ENCODE measurements at places on chromosomes 2 and 18.

DNA sequence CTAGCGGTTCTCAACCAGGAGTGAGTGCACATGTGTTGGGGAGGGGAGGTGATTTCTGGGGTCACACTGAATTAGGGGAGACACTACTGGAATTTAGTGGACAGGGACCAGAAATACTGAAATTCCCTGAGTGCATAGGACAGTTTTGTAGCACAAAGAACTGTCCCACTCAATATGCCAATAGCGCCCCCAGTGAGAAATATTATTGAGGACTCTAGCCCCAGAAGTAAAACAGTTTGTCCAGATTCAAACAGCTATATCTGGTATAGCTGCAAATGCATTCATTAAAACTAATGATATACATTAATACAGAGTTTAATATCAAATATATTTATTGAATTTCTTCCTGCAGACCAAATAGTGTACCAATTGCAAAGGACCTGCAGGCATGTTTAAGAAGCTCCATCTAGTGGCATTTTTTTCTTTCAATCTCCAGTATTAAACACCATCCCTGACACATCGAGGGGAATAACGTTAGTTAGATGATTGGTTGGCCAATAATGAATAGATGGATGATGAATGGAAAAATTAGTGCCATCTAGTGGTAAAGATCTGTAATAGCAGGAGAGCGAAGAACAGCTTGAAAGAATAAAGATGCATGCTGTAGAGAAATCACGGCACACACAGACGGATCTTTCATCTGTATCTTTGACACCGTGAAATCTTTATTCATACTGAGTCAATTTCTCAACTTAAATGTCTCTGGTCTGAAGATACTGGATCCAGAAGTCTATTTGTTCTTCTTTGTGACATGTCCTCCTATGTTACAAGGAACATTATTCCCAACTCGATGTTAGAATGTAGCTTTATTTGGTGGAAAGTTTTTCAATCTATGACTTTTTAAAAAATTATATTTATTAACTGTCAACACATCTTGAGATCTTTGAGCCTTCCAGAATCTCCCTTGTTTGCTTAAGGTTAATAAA is 62.5 kb downstream of the DHRS9 start:
- DNase-seq, result peak; percentile 60

GRCh38 chr2:226661789-226662545 is 137.7 kb downstream of the IRS1 start:
- DNase-seq, result no peak

- DNase-seq, result no peak
Measured at GRCh38 chr18:14747513-14748474, at the start of gene ANKRD30B. TSS of gene ANKRD30B (plus strand) at chr18:14748172. CDS start at chr18:14748420, 248 bp downstream.

- no peak for DNase-seq
Measured at GRCh38 chr2:16400127-16400623, 265.5 kb downstream of the CYRIA start.

DNA sequence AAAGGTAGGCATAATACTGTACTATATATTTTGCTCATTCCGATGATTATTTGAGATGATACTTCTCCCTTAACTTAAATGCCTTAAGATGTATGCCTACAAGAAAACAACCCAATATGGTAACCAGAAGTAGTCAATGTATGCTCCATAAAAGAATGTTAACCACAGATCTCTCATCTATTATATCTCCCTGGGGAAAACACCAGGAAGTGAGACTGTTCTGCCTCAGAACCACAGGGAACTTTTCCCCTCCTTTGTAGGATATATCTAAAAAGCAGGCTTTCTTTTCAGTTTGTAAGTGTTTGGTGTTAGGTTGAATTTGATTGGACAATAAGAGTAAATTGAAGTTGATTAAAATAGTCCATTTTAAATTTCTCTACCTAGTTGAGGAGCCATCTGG is 1160.5 kb upstream of the NXPH2 start:
- DNase-seq, result no peak

DNA sequence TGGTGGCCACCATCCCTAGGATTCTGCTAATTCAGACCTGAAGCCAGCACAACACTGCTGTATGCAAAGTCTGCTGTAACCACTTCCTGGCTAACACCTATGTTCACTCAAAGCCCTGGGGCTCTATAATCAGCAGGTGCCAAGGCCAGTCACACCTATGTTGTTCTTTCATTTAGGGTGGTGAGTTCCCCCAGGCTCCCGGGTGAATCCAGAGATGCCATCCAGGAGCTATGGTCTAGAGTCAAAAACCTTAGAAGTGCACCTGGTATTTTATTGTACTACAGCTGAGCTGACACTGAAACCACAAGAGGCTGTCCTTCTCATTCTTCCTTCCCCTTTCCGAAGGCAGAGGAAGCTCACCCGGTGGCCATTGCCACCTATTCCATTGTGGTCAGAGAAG is 46.2 kb upstream of the CCDC141 start:
- DNase-seq, result no peak

GRCh38 chr2:6845312-6845711 is 20.4 kb downstream of the CMPK2 start:
- DNase-seq, result no peak

- DNase-seq, result no peak
Measured at GRCh38 chr2:5937851-5938565, 245.8 kb downstream of the SOX11 start.

- no peak for DNase-seq
Measured at GRCh38 chr2:138649571-138649970, 130.6 kb downstream of the NXPH2 start.

- DNase-seq, result no peak
Measured at GRCh38 chr2:23801396-23801795, 125.5 kb downstream of the ATAD2B start.

DNA sequence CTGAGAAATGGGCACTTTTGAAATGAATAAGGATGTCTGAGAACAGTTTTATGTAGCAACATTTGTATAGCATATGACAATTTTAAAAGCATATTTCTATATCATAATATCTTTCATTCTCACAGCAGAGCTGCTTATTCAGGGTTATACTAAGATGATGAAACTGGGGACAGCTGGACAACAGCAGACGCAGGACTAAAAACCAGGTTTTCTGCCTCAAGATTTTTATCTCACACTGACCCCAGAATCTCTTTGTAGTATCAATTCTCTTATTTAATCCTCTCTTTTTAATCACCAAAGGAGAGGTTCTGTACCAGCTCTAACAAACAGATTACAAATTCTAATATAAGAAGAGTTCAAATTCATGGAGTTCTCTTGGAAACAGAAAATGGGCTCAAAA is 74.2 kb upstream of the TFCP2L1 start:
- DNase-seq, result no peak

DNA sequence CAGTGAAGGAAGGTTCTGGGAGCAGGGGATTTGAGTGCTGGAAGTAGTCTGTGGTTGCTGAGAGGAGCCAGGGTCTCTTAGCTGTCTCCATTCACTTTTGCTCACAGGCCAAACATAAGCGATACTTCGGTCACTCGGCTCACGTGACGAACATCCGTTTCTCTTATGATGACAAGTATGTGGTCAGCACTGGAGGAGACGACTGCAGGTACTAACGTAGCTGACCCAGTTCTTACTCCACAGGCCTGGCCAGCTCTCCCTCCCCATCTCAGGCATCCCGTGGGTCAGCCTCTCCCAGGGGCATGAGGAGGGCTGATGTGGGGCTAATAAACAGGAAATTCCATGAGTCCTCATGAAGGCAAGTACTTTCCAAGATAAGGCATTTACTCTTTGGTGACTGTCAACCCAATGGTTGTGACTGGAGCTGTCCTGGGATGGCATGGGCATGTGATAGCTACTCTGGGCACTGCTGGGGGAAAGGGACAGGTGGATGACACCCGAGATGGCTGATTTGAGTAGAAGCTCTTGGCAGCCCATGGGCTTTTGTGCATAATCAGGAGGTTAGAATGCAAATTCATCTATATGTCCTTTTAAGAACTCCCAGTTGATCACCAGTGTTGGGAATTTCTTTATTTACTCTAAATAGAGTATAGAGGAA is 81.6 kb downstream of the RTN4 start:
- DNase-seq, result no peak

DNA sequence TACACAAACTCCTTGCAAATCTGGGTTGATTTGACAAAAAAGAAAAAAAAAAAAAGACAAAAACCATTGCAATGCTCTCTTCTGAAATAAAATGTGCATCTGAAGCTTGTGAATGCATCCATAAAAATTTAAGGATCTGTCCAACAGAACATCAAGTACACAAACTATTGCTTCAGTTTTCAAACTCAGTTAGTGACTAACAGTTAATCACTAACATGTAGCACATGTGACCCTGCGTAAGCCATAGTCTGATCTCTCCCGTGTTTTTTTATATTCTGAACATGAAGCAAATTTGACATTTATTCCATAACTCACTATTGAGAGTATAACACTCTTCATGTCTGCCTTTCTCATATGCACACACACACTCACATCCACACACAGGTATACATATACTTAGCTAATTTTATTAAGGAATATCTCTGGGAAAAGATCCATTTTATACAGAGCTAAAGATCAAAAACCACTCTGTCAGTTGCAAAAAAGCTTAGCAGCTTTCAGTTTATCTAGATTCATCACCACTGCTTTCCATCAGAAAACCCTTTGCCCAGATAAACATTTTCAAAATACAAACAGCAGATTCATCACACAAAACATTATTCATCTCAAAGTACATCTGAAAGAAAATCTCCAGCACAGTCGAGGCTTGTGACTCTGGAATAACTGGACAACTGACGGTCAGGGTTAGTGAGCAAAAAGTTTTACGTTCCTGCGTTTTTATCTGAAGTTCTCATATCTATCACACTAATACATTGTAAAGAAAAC is 1000.4 kb upstream of the ACVR2A start:
- no peak for DNase-seq

DNA sequence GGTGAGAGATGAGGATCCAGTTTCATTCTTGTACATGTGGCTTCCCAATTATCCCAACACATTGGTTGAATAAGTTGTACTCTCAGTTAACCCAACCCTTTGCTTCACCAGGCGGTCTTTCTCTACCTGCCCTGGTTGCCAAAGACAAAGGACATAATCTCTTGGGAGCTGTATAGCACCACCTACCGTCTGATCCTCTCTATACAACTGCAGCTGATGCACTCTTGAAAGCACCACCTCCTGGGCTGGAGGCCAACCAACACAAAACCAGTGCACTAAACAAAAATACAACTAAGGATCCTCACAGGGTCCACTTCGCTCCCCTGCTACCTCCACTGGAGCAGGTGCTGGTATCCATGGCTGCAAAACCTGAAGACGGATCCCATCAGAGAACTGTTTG is 473.6 kb upstream of the NRXN1 start:
- DNase-seq, result no peak

DNA sequence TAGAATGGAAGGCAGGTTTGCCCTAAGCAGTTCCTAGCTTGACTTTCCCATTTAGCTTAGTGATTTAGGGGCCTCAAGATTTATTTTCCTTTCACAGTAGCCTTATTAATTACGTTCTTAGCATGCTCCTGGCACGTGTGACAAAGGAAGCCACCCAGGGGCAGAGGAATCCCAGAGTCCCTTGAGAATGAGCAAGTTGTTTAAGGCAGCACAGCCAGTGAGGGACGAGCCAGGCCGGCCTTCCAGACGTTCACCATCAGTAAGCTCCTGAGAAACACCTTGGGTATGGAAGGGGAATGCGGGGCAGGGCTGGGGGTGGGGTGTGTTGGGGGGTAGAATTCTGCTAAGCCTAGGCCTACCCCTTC is 76.3 kb downstream of the SOWAHC start:
- DNase-seq, result no peak

- no peak for DNase-seq
Measured at GRCh38 chr2:181243319-181243718, 213.9 kb upstream of the ITGA4 start.

GRCh38 chr2:75560768-75561565 is at the start of gene EVA1A:
TSS of gene EVA1A (minus strand) at chr2:75560939. CDS start at chr2:75518140, 42,799 bp downstream.
- DNase-seq, result no peak

- DNase-seq, result no peak
Measured at GRCh38 chr18:31034541-31034940, 8.0 kb downstream of the DSC3 start.

DNA sequence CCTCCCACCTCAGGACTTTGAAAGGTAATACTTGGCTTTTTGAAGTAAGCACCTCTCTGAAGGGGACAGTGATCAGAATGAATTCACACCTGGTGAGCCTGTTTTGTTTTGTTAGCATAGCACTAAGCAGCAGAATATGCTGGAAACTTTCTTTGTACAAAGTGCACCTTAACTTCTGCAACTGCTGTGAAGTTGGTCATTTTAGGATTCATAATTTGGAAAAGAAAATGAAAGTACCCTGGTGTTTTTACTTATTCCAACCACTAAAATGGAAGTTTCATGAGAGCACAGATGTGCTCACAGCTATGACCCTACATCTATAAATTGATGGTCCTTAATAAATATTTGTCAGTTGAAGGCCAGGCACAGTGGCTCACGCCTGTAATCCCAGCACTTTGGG is 257.8 kb upstream of the STON1 start:
- DNase-seq, result no peak

- peak; percentile 14 for DNase-seq
Measured at GRCh38 chr2:73232403-73233153, 461 bp downstream of the PRADC1 start.

DNA sequence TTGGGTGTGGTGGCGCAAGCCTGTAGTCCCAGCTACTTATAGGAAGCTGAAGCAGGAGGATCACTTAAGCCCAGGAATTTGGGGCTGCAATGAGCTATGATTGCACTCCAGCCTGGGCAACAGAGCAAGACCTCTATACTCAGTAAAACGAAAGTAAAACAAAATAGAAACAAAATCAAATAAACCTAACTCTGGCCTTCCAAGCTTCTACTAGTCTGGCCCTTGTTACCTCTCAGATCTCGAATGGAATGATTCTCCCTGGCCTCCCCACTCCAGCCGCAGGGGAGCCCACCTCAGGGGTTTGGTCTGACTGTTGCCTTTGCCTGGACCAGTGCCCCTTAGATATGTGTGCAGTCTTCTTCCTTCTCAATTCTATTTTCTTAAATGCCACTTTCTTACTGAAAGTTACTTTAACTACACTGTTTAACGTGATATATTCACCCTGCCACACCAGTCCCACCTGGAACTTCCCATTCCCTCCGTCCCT is 160.0 kb upstream of the GCFC2 start:
- DNase-seq, result no peak

DNA sequence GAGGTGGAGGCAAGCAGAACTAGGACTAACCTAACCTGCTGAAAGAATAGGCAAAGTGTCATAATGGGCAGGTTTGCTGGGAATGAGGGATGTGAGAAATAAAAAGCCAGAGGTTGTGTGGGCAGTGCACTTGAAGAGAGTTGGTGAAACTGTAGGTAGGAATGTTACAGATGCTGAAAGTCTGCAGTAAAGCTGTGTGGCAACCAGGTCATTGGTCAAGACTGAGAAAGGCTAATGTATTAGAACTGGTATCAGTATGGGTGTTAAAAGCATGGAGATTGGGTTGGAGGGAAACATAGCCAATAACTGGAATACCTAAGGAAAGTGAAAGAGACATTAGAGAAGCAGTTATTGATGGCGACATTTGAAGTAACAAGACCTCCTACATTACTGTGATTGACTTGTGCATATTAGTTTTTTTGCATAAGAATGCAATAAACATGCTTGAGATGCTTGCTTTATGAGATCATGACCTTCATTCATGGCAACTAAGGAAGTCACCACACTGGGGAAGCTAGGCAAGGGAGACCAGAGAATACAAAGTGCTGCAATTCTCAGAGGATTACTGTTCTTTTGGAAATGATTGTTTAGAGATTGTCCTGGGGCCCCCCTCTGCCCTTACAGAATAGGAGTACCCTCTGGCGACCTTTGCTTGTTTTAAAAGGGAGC is 11.8 kb downstream of the GULP1 start:
- DNase-seq, result no peak

GRCh38 chr2:162938387-162938786 is 99.8 kb upstream of the KCNH7 start:
- no peak for DNase-seq

GRCh38 chr2:938181-939005 is 12.3 kb upstream of the SNTG2 start:
- DNase-seq, result no peak

- DNase-seq, result no peak
Measured at GRCh38 chr2:19865151-19865550, 36.6 kb downstream of the TTC32 start.
